ENCODE measurements at places on chromosomes 1 and 21.

DNA sequence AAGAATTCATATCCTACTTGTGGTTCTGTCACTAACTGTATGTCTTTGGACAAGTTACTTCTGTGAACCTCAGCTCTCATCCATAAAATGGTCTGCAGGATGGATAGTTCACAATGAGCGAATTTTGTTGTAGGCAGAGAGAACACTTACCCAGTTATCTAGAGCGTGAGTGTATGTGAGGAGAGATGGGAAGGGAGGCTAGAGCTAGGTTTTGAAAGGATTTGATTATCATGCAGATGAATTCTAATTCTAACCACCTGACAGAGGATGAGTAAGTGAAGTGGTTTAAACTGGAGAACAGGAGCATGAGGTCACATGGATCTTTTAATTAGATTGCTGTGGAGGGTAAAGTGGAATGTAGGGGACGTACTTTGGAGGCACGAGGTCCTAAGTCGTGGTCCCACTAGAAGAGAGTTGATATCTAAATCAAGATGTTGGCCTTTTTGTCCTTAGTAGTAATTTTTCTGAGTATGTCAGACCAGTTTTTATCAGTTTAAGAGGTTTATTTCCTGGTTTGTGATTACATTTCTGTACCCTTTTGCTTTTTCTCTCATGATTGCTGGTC, 5.0 kb downstream of the SUCO start:
- no peak for DNase-seq

GRCh38 chr1:216721863-216722262, 1.4 kb downstream of the ESRRG start:
- no peak for DNase-seq

GRCh38 chr1:22729912-22730311, 19.3 kb downstream of the EPHB2 start:
- DNase-seq, result no peak

DNA sequence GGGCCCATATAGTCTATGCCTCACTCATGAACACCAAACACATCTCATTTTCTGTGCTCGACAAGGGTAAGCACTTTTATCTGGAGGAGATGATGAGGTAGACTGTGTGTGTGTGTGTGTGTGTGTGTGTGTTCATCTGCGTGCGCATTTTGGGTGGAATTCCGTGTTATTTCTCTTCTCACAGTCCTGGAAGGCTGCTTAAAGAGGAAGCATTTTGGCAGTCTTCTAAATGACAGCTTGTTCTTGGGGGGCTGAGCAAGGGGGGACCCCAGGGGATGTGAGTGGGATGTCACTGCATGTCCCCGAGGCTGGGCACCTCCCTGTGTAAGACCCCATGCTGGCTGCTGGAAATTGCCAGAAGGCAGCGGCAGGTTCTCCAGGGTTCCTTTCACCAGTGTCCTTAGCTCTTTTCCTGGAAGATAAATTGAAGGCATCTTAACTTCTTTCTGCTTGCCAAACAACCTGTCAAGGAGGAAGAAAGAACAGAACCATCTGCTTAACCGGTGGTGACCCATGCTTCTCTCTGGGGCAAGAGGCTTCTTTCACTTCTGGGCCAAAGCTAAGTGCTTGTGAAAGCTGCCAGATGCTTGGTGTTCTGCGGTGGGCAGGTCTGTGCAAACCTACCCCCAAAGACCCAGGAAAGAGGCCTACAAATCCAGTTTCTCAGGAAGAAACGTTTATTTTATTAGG, 9.9 kb upstream of the RD3 start:
- no peak for DNase-seq

DNA sequence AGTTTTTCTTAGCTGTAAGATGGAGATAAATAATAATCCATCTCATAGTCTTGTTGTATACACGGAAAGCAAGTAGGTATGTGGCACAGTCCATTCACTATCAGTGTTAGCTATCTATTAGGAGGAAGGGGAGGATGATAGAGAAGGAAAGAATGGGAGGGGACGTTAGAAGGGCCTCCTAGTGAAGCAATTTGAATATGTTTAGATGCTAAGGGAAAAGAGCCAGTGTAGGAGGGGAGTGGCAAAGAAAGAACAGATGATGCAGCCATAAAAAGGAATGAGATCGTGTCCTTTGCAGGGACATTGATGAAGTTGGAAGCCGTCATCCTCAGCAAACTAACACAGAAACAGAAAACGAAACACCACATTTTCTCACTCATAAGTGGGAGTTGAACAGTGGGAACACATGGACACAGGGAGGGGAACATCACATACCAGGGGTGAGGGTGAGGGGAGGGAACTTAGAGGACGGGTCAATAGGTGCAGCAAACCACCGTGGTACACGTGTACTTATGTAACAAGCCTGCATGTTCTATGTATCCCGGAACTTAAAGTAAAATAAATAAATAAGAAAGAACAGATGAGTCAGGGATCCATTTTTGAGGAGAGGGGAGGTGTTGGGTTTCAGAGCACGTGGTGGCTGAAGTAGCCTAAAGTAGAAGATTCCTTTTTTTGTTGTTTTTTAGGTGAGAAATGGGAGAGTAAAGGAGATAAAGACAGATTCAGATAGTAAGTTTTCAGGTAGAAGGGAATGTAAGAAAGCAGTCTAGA, 124.1 kb downstream of the POU2F1 start:
- no peak for DNase-seq

DNA sequence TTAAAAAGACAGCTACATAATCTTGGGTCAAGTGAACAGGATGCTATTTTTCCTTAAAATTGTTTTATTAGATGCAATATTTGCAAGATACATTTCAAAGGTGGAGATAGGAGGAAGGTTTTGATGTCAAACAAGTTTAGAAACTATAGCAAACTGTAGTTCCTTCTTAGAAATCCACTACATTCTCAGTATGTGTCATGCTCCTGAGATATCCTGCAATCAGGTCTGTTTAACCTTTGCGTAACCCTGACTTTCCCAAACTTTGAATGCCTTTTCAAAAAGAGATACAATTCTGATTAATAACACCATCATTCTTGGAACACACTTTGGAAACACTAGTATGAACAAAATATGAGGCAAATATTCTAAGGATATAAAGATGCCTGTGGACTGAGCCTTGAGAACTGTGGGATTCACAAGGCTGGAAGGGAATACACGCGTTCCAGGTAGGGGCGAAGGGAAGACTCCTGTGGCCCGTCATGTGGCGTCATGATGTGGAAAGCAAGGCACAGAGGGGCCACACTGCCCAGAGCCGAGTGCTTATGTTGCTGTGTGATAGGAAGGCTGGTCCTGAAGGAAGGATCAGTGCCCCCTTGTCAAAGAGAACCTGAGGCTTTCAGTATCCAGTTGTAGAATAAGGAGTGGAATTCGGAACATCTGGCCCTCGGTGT, 19.6 kb upstream of the TARBP1 start:
- no peak for DNase-seq

GRCh38 chr21:34707876-34708325, 39.1 kb downstream of the CLIC6 start:
- DNase-seq, result no peak

GRCh38 chr1:235075048-235075776, 53.4 kb downstream of the TOMM20 start:
- DNase-seq, result no peak

DNA sequence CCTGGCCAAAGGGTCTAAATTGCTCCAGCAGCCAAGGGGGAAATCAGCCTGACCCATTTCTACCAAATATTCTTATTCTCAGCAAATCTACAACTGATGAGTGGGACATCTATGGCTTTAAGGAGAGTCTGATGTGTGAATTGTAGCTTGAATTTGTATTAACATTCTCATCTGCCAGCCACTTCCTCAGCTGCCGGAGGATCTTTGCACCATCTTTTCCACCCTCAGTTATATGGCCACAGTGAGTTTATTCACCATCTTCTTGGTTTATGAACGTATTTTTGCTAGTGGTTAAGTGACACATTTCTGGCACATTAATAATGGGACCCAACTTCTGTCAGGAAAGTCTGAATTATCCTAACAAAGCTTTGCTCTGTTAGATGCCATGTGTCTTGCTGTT, 69.6 kb downstream of the COLGALT2 start:
- DNase-seq, result no peak

DNA sequence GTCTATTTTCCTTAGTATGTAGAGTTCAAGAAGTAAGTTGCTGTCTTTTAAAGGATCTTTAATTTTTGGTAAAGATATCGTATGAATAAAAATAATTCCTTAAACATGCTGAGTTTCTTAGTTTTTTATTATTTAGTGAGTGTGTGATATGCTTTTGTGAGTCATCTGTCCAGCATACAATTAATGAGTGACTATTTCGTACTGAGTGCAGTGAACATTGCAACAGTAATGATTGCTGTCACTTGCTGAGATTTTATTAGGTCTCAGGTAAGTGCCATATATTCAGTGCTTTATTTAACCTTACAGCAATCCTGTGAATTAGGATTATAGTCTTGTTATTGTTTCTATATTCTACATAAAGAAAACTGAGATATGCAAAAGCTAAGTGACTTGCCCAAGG, 22.6 kb downstream of the MIGA1 start:
- DNase-seq, result no peak

DNA sequence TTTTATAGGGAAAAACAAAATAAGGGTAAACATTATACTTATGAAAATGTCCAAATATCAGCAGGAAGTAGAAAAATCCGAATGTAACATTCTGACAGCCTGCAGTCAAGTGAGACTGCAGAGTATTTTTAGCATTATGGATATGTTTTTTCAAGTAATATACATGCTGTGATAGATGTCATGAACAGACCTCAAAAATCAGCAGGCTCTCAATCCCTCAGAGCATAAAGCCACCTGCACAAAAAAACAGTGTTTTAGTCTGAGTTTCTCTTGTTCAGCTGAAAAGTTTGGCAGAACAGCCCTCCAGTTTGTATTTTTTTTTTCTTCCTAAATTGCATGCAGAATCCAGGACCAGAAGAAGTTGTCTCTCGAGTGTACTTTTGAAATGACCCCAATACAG, 219.1 kb upstream of the FMN2 start:
- DNase-seq, result no peak

DNA sequence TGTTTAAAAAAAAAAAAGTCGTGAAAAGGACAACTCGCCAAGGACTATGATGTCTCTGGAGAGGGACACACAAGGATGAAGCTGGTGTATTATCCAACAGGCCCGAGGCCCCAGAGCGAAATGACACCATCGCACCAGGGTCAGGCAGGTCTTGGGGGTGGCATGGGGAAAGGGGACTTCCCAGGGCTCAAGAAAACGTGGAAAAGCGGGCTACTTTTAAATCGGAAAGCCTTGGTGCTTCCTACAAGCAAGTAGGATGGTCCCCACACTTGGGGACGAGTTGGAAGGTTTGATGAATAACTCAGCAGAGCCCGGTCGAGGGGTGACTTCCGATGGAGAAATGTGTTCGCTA, 505 bp upstream of the GNPAT start:
- DNase-seq, result no peak

GRCh38 chr1:116218922-116219321, 107.7 kb downstream of the MAB21L3 start:
- no peak for DNase-seq

- no peak for DNase-seq
Observed at GRCh38 chr1:184838504-184838951, 83.9 kb upstream of the EDEM3 start.

GRCh38 chr1:26281091-26281958, 1.4 kb downstream of the SH3BGRL3 start:
- DNase-seq, result no peak

- no peak for DNase-seq
Observed at GRCh38 chr1:66690666-66691381, 61.4 kb upstream of the DYNLT5 start.

DNA sequence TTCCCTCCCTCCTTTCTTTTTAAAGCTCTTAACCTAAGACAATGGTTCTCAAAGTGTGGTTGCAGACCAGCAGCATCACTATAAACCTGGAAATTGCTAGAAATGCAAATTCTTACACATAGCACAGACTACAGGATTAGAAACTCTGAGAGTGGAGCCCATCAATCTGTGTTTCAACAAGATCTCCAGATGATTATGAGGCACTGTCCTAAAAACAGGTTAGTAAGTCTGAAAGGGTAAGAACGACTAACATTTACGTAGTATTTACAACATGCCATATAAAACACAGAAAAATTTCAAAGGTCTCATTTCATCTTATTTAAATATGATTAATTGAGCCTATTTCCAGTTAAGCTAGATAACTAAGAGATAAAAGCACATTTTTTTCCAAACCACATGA, 138.8 kb downstream of the COP1 start:
- no peak for DNase-seq

GRCh38 chr1:211975152-211975941, 60.0 kb downstream of the INTS7 start:
- no peak for DNase-seq

DNA sequence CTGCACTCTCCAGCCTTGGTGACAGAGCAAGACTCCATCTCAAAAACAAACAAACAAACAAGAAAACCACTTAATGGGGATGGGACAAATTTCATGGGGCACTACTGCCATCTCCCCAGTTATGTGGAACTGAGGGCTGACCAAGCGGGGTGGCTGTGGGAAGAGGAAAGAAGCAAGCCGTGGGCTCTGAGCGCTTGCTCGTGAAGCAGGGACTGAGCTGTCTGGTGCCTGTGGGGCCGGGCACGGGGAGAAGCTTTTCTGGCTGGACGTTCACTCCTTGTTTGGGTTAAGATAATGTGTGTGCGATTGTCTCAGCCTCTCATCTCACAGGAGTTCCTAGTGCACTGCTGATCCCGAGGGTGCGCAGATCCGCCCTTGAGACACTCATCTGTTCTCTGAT, 22.0 kb upstream of the KIF26B start:
- no peak for DNase-seq

GRCh38 chr1:204400882-204401510, 10.6 kb downstream of the PPP1R15B start:
- no peak for DNase-seq

DNA sequence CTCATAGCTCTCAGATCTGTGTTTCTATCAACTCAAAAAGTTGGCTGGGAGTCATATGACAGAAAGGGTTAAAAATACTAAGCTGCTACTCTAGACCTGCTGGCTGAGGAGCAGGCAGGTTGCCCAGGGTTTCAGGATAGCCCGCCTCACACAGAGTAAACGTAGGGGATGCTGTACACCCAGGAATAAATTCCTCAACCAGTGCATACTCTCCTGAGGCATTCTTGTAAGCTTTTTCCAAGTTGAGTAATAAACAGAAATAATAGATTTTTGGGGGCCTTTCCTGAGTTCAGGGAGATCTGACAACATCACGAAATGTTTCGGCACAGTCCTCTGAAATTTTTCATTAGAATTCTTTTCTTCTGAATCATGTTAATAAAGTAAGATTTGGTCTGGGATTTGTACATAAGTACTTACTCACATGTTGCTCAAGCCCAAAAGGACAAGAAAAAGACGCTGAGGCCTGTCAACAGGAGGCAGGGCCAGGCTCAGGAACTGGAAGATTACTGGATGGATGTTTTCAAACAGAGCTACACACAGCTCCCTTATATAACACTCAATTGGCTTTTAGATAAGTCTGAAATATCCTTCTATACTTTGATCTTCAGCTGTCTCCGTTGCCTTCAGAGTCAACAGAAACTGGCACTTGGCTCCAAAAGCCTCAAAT, 41.0 kb downstream of the TGFBR3 start:
- DNase-seq, result no peak

Data from stimulated activated CD8-positive, alpha-beta memory T cell treated with anti-CD3 and anti-CD28 coated beads, Interleukin-7, amount 100 ng/mL, for 1 hour (primary cell).